ENCODE measurements at places on chromosomes 4 and X.

GRCh38 chr4:13911256-13911655, 283.7 kb upstream of the BOD1L1 start:
- no peak for DNase-seq

DNA sequence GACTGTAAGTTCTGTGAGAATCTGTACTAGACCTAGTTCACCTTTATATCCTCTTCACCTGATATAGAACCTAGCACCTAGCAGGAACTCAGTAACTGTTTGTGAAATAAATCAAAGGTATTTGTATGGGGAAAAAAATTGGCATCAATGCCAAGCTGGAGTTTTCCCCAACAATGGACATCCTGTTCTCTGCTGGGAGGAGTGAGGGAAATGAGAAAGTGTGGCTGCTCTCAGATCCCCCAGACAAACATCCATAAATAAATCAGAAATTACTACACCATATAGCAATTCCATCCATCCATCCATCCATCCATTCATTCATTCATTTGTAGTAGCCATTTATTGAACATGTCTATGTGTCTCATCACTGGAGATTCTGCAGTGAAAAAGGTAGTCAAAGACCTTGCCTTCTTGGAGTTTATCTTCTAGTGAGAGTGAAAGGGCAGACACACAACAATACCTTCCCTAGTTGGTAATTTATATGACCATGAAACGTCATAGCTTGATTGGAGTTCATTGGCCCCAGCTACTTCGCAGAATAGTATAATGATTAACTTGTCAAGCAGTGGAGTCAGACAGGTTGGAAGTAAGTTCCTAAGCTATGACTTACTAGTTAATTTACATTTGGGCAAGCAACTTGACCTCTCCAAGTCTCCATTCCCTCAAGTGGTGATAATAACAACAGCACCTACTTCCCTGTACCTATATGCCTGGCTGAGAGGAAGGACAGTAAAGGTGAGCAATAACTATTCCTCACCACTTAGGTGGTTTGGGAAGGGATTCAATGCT, 98.7 kb upstream of the KIT start:
- no peak for DNase-seq

- DNase-seq = no peak
Observed at GRCh38 chr4:159190651-159191050, 87.8 kb downstream of the RAPGEF2 start.

DNA sequence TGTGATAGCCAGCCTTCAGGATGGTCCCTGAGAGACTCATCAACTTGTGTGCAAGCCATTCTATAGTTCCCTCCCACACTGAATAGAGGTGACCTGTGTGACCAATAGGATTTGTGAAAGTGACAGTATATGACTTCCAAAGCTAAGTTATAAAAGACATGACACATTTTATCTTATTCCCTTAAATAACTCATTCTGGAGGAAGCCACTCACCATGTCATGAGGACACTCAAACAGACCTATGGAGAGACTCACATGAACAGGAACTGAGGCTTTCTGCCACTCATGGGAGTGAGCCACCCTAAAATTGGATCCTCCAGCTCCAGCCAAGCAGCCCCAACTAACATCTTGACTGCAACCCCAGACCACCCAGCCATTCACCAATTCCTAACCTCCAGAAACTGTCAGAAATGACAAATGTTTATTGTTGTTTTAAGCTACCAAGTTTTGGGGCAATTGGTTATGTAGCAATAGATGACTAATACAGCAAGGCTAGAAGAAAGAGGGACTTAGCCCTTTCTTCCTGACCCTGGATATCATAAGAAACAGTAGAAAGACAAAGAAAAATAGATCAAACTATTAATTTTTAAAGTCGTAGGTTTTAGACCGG, 9.0 kb upstream of the CHIC2 start:
- no peak for DNase-seq

GRCh38 chr4:47383829-47384427, 79.6 kb downstream of the COMMD8 start:
- DNase-seq = no peak

Measured in activated CD8-positive, alpha-beta memory T cell treated with anti-CD3 and anti-CD28 coated beads for 1 hour (primary cell).